ENCODE measurements at places on chromosomes 6 and 20.

DNA sequence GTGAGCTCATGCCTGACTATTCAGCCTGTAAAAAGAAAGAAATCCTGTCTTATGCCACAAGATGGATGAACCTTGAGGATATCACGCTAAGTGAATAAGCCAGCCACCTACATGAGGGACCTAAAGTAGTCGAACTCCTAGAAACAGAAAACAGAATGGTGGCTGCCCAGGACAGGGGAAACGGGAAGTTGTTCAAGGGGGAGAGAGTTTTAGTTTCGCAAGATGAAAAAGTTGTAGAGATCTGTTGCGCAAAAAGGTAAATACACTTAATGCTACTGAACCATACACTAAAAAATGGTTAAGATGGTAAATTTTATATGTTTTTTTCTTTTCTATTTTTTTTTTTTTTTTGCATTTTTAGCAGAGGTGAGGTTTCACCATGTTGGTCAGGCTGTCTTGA, 74.1 kb upstream of the RALY start:
- no peak for DNase-seq

- no peak for DNase-seq
Observed at GRCh38 chr20:43666376-43667328, at the start of gene MYBL2. Gene MYBL2, plus strand, starts transcription at chr20:43667114. Its CDS starts 170 bp downstream, at chr20:43667284.

- no peak for DNase-seq
Observed at GRCh38 chr6:141394565-141395051, 738.1 kb upstream of the GJE1 start.

DNA sequence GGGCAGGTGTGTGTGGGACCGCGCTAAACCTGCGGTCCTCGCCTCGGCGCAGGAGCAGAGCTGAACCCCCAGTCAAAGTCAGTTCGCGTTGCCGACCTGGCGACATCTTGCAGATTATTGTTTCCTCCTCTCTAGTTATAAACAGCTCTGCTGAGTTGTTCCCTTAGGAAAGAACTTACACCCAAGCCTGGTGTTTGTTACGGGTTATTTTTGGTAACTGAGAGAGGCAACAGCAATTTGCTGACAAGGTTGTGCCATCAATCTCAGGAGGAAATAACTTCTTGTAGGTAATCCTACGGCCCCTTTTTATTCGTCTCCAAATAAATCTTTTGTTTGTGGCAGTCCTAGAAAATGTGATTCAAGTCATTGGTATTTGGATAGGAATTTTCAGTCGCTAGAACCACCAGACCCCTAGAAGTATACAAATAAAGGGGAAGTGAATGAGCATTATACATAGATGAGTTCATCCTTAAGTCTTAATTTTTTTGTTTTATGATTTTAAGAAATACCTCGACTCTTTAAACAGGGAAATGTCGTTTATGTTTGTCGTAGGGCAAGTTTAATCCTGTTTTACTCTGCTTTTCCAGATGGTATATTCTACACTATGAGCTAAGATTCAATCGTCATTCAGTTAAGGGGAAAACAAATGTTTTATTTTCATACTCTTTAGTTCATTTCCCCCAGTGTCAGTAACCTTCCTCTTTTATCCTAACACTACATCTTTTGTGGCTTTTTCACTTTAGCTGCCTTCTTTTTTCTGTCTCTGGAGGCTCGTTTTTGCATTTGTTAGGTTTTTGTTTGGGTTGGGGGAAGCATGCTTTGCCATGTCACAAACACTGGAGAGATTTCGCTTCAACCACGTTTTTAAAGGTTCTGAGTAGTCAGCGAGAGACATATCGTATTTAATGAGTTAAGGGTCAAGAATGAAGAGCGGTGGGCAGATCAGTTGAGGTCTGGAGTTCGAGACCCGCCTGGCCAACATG, 1.2 kb downstream of the PM20D2 start:
- DNase-seq = no peak

GRCh38 chr20:62659488-62660239, 17.4 kb downstream of the SLCO4A1 start:
- no peak for DNase-seq

DNA sequence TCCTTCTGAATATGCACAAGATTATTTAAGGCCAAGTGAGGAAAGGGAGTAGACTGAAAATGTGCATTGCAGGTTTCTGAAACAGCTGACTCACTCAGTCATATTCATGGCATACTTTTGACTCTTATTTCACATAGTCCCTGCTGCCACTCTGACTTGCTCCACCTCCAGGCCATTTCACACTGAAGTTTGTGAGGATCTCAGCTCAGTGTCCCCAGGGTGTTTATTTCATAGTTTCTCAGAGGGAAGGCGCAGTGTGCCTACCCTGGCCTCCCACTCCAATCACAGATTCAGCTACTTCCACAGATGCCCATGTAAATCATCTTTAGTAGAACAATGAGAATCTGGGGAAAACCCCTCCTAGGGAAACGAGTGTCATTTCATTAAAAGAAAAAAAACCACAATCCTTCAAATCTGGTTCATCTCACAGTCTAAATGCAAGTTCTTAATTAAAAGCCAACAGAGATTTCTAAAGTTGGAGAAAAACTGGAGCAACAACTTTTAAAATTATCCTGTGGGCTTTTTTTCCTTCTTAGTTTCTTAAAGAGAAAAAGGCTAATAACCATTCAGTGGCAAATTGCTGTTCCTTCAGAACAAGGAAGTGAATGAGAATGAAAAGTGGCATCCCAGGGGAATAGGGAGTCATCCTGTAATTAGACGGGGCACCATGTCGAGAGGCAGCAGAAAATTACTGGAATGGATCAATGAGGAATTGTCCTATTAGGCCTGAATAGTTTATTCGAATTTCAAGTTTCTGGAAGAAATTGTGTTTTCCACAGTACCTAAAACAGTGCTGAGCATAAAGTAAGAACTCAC, 133.6 kb downstream of the TFAP2B start:
- DNase-seq = no peak

DNA sequence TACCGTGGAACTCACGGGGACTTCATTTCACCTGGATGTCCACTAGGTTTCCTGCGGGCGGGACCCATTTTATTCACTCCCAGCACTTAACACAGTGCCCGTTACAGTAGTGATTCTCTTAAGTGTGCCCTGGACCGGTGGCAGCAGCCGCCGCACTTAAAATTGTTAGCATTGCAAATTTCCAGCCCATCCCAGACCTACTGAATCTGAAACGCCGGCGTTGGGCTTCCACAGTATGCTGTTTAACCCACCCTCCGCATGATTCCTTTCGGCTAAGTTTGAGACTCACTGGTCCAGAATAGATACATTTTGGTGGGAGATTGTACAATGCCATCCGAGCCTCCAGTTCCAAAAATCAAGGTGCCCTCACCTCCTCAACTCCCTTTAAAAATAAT, 967 bp downstream of the SMPDL3A start:
- DNase-seq = no peak

- DNase-seq = no peak
Observed at GRCh38 chr6:34027445-34027936, 118.4 kb downstream of the GRM4 start.

GRCh38 chr6:37313723-37314486, 39.9 kb upstream of the RNF8 start:
- no peak for DNase-seq

- DNase-seq = no peak
Observed at GRCh38 chr6:41503827-41504465, 42.2 kb upstream of the FOXP4 start.

GRCh38 chr6:90952176-90952575, 365.3 kb upstream of the MAP3K7 start:
- DNase-seq = no peak

DNA sequence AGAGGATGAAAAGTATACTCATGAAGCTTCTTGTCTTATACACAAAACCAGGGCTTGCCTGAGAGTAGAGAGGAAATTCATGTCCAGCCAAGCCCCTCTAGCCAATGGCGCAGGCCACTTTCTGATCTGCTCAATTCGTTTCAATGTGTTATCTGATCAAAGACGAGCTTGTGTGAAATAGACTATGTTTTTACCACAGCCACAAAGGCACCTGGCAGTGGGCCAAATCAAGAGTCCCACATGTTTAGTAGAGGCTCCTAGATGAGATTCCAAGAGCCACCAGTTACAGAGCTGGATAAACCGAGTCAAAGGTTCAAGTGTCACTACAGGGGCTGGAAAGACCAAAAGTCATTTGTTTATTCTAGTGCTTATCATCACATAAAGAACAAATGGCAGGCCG, 34.9 kb downstream of the GPLD1 start:
- DNase-seq = no peak

DNA sequence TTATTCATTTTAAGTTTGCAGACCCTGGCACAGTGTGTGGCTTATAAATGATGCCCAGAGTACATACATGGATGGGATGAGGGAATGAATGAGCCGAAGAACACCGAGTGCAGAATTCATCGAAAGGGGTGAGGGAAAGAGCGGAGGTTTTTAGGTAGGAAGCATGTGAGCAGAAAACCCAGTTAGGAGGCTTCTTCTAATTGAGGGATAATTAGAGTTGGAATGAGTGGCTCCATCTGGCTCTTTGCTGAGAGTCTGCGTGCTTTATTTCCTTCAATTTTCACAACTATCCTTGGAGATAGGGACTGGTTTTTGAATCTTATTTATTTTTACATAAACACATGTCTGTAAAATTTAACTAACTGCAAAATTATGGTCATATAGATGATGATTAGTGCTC, 150.7 kb downstream of the DOK5 start:
- DNase-seq = no peak

DNA sequence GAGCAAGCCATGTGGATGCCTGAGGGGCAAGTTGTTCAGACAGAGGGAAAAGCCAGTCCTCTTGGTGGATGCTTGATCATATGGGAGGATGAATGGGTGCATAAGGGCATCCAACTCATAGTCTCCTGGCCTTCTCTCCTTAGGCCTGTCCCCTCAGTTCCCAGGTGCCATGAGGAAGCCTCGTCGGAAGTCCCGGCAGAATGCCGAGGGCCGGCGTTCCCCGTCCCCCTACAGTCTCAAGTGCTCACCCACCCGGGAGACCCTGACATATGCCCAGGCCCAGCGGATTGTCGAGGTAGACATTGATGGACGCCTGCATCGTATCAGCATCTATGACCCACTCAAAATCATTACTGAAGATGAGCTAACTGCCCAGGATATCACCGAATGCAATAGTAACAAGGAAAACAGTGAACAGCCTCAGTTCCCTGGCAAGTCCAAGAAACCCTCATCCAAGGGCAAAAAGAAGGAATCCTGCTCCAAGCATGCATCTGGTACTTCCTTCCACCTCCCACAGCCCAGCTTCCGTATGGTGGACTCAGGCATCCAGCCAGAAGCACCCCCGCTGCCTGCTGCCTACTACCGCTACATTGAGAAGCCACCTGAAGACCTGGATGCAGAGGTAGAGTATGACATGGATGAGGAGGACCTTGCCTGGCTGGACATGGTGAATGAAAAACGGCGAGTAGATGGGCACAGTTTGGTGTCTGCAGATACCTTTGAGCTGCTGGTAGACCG, 3.8 kb downstream of the BRPF3 start:
- no peak for DNase-seq

DNA sequence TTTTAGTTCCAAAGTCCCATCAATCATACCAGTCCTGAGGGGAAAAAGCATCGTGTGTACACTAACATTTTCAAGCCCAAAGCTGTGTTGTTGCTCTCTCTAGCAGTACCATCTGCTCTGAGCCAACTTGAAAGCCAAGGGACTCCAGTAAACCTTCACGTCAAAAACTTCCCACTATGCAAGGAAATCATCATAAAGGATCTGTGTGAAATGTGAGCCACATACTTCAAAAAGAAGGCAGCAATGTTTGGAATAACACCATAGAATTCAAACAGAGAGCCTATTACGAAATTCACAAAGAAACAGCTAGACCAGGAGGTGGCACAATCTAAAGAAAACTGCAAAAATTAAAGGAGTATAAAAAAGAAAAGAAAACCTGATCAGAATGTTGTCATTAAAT, 399.8 kb upstream of the EPHA7 start:
- DNase-seq = no peak

DNA sequence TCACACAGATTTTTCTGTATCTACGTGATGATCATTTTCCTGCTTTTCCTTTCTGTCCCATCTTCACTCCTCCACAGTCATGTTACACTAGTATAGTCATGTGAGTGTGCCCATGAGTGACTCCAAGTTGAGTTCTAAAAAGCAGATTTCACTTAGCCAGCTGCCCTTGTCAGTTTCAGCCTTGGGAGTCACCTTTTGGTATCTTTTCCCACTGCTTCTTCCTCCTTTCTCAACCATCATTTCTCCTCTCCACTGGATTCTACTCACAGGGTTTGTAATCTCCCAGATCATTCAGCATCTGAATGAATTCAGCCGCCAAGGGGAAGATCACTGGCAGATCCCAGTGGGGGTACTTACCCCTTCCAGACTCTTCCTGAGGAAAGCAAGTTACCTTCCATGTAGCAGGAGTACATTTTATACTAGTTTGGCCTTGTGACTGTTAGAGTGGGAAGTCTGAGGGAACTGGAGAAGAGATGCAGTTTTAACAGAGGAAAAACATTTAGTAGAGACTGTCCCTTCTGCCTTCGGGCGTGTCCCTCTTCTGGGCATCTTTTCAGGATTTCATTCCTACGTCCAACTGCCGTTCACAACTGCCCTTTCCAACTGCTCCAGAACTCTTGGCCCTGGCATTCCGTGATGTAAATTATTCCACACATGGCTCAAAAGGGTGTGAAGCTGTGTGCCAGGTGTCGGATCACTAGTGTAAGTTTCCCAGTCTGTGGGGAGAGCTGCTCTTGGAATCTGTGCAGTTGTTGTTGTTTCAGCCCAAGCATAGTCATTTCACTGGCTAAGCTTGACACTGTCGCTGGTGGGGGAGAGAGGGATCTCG, 38.9 kb downstream of the BICRAL start:
- no peak for DNase-seq

- no peak for DNase-seq
Observed at GRCh38 chr6:76644231-76644630, 571.8 kb upstream of the IMPG1 start.

GRCh38 chr6:53373638-53374037, 24.9 kb upstream of the ELOVL5 start:
- DNase-seq = no peak

- DNase-seq = no peak
Observed at GRCh38 chr20:51077686-51078060, 54.8 kb upstream of the KCNG1 start.

DNA sequence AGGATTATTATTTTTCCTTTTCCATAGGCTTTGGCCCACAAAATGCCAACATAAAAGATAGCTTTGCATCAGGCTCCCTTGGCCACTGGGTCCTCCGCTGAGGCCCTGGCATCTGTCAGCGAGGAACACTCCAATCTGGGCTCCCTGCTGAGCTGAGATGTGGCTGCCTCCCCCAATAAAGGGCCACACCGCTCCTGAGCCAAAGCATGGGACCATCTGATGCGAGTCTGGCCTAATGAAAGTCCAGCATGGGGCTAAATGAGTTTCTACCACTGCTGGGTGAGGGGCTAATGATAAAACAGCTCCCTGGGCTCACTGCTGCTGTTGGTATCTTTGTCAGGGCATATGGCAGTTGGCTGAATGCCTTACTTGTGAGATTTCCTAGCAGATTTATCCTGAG, 817.5 kb upstream of the SLC35B3 start:
- DNase-seq = no peak

GRCh38 chr6:1940381-1940780, 305.0 kb downstream of the GMDS start:
- DNase-seq = no peak

GRCh38 chr20:60116128-60116909, 158.1 kb downstream of the CDH26 start:
- DNase-seq = no peak

Data from iPS DF 19.7 (cell line).